ENCODE measurements at places on chromosomes 6 and 20.

DNA sequence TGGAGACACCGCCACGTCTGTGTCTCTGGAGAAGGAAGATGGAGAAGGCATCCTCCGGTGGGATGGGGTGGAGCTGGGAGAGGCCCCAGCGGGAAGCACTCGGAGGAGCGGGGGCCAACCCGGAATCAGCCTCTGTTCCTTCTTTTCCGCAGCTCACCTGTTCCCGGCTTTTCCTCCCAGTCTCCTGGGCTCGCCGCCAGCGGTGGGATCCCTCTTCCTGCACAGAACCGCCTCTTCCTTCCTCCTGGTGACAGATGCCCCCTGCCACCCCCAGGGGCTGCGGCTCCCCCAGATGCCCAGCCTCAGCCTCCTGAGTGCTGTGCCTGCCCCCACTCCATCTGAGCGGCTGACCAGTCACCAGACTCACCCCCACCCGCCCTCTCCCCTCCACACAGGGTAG lies 23.3 kb downstream of the RAMACL start:
- no peak for DNase-seq

DNA sequence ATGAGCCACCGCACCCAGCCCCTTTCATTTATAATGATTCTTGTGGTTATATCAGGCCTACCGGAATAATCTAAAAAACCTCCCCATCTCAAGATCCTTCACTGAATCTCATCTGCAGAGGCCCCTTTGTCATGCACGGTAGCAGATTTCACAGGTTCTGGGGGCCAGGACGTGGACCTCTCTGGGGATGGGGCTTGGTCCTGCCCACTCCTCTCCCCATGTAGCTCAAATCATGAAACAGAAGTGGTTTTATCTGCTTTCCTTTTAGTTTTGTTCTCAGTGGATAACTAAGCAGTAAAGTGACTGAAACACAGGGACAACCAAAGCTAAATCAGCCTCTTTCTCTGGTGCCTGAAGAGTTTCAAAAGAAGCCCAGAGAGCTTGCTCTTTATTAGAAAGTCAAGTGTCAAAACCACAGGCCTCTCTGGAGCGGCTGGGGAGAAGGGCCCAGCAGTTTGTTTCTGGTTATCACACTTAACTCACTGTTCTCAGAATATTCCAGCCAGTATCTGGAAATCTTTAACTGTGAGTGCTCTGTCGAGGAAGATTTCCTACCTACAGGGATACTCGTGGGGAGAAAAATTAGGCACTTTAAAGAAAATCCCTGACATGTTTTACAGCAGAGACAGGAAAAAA lies 60.6 kb upstream of the FAM184A start:
- DNase-seq, result no peak

DNA sequence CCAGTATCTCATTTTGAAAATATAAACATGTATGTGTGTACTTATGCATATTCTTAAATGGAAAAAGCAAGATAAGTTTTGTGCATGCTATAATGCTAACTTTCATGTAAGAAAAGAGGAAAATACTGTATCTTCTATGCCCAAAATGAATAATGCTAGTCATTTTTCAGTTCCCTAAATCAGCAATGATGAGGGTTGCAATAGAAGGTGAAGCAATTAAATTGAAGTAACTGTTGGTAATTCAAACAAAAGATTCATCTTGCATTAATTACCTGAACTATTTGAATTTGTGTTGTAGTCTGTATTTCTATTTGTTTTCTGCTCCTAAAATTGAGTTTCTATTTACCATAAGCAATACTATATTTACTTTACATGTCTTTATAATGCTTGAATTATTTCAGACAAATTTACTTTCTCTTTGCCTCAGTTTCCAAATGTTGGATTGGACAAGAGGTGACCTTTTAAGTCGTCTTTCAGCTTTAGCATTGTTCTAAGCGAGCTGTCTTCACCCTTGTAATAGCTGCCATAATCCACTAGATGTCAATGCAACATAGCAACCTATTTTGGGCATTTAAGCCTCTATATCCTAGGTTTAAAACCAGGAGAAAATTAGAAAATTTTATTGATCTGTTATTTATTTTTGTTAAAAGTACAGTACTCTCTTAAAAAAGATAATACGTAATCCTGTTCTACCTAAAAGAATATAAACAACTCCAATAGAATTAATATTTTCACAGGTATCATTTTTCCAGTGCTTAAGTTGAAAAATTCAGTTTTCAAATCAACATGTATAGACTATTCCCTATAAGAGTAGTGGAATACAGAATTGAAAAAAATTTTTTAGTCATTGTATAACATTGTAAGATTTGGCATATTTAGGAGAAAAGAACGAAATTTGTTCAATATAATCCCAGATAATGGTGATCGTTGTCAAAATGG lies 52.3 kb upstream of the IFNGR1 start:
- DNase-seq, result no peak

DNA sequence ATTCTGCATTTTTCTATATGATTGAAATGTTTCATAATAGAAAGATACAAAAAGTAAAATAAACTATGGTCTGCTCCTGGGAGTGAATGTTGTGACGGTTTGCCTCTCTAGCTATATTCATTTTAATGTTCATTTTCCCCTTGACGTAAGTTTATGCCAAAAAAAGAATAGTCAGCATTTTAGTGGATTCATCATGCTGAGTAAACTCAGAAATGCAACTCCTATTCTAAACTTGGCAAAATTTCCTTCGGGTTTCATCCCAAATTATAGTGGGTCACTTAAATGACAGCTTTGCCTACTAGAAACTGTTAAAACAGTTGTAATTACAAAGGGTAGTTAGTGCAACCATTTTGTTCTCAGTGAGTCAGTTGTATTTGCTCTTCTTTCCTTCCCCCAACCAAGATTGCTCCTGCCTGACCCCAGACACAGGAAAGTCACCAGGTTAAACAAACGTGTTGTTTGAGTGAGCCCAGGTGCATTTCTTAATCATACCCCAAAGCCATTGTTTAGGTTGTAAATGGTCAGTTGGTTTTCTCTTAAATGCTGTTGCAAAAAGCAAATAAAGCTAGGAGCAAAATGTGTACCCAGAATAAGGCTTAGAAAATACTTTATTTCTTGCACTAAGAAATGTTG lies 482.3 kb upstream of the SOX4 start:
- no peak for DNase-seq

- no peak for DNase-seq
Observed at GRCh38 chr6:156814036-156814581, 36.9 kb downstream of the ARID1B start.

DNA sequence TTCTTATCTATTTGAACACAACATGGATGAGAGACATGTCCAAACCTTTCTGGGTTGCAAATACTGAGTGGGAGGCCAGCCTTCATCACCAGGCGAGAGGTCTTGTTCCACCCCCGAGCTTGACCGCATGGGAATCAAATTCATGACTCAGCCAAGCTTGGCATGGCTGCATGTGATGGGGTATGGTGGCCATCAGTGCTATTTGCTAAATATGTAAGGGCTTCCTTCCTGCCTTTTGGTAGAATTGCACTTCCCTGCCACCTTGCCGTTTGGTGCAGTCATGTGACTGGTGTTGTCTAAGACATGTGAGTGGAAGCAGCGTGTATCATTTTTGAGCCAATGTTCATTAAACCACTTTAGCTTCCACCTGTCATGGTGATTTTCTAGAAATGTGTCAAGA lies 508.9 kb upstream of the SULF2 start:
- no peak for DNase-seq

DNA sequence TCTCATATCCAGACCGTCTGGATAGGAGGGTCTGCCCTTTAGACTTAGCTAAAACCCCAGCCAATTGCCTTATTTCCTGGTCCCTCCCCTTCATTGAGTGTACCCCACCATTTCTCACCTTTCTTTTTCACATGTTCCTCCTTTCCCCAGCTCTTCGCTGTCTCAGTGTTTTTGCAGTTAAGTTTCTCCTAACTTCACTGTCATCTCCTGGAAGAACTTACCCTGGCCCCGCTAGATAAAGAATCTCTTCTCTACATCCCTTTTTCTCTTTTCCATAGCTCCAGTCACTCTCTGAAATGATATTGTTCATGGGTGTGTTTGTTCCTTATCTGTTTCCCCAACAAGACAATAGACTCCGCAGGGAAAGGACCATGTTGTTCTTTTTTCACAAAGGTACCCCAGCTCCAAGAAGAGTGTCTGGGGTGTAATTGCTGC lies 208.8 kb downstream of the TSHZ2 start:
- no peak for DNase-seq

DNA sequence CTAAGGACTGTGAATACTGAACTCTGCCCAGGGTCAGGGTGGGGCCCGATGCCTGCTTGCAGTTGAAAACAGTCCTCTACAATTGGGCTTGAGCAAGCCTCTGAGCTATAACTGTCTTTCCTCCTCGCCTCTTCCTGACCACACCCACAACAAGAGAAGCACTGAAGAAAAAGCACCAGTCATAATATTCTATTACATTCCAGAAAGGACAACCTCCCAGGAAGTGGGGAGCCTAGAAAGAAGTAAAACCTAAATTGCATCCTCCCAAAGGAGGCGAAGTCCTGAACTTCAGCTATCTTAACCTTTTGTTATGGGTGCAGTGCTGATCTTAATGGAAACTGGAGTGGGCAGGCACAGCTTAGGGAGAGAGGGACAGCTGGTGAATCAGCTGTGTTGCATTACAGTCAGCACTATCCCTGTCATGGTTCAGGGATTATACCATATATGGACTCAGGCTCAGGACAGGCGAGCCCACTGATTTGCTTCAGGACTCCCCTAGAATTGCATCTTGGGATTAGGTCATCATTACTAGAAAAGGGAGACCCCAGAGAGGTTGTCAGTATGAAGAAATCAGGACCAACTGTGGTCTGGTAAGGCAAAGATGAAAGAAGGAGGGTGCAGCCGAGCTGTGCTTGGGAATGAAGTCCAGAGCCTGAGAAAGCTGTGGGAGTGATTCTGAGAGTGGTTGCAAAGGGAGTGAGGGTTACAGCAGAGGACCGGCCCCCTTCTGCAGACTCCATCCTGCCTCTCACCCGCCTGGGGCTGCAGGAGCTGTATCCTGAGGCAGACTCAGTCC lies 18.3 kb upstream of the TRAM2 start:
- DNase-seq, result no peak

DNA sequence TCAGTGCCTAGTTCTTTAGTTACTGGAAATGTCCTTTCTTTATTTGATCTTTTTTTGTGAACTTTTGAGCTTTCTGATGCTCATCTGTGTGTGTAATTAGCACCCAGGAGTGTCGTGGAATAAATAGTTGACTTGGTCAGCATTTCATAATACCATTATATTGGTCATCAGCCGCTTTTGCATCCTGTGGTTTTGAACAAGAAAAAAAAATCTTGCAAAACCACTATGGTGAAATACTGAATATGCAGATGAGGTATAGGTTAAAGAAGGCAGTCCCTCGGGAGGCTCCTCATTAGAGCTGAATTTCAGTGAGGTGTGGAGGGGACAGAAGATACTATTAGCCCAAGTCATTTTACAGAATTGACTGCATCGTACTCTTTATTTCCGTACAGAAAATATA lies 90.1 kb downstream of the FOXO3 start:
- no peak for DNase-seq

DNA sequence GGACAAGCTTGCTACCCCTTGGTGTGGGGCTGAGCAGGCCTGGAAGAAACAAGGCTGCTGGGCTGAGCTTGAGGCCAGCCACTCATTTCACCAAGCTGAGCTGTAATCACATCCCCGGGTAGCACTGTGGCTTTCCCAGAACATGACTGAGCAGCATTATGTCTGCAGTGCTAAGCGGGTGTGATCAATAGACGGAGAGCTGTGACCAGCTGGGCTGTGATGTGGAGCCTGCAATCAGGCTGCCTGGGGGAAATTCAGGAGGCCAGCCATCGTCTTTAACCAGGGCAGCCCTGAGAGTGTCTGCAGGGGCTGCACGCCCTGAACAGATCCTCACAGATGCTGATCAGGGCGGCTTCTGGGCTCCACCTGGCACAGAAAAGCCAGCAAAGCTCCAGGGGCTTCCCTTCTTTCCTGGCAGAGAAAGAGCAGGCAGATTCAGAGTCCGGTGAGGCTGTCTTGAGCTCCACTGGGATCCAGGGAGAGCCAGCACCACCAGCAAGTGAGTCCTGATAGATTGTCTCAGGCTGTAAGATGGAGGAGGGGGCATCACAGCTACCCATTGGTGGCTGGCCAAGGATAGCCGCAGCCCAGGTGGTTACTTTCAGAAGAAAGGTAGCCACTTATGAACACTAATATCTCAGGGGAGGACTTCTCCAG lies 165.9 kb downstream of the NRN1 start:
- no peak for DNase-seq

GRCh38 chr6:143507358-143508145 lies 4.0 kb downstream of the FUCA2 start:
- no peak for DNase-seq

GRCh38 chr6:10759312-10759839 lies 11.8 kb downstream of the TMEM14B start:
- DNase-seq, result no peak

DNA sequence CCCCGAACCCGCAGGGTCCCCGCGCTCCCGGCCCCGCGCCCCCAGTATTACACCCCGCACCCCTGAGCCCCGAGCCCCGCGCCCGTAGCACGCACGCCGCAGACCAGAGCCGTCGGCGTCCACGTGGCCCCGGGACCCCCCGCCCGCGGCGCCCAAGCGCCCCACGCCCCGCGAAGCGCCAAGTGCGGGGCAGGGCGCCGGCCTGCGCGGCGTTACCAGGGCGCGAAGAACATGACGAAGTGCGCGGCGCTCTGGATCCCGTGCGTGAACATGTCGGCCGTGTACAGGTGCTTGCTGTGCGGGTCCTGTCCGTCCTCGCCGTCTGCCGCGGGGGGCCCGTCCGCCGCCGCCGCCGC lies 312 bp downstream of the TXNDC5 start:
- DNase-seq, result no peak

GRCh38 chr6:10963113-10963512 lies 76.3 kb downstream of the SYCP2L start:
- no peak for DNase-seq

Data from activated T-helper 1 cell treated with anti-CD3 and anti-CD28 coated beads, Interleukin-2, amount 50 U/mL, for 16 hours (primary cell).